Inflammatory macrophage treated with lipopolysaccharide for 4 hours (primary cell): ENCODE measurements at places on chromosomes 1 and 21.

DNA sequence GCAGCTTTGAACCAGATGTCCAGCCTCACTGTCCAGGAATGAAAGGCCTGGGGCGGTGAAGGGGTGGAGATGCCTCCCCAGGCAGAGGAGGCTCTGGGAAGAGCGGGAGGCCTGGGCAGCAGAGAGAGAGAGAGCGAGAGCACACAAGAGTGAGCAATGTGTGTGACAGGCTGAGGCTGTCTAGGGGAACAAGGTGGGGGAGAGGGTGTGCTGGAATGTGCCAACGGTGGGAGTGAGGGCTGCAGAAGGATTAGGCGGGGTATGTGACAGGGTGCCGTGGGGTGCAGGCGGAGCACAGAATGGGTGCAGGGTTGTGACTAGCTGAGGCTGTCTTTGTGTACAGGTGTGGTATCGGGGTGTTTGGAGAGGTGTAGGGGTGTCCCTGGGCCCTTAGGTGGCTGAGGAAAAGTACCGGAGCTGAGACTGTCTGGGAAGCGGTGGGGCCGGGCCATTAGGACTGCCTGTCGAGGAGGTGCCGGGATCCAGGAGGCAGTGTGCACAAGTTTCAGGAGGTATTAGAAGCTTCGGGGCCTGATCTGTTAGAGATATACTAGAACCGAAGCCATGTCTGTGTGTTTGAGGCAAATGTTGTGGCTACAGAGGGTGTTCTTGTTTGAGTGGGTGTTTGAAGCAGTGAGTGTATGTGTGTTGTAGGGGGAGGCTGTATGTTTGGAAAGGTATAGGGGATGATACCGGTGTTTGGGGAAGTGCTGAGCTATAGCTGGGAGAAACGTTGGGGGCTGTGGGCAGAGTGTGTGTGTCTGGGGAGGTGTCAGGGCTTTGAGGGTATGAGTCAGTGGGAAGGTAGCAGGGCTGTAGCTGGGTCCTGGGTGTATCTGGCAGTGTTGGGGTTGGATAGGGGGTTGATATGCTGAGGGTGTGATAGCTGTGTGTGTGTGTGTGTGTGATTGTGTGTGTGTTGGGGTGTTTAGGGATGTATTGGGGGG lies 9.1 kb downstream of the AHDC1 start:
- no peak for DNase-seq

DNA sequence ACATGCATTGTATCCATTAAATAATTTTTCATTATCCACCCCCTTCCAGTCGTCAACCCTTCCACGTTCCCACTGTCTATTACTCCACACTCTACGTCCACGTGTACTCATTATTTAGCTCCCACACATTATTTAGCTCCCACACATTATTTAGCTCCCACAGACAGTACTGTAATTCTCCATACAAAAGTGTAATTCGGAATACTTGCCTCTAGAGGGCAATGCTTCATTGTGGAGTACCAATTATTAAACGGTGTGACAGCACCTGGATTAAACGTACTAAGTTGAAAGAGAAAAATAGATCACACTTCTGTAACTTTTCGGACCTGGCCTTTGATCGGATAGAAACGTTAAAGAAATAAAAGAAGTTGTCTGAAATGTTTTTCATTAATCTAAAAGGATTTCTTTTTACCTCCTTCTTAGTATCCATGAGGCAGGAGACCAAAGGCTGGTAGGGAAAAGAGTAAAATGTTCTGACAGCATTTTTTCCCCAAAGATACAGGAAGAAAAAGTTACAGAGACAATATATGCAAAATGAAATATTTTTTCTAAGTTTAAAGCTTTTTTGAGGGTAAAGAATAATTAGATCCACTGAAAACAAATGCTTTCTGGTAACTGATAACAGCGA lies 99.2 kb downstream of the LHX8 start:
- DNase-seq: peak; percentile 22

GRCh38 chr1:207752456-207752998 lies 673 bp downstream of the CD46 start:
- peak; percentile 13 for DNase-seq

DNA sequence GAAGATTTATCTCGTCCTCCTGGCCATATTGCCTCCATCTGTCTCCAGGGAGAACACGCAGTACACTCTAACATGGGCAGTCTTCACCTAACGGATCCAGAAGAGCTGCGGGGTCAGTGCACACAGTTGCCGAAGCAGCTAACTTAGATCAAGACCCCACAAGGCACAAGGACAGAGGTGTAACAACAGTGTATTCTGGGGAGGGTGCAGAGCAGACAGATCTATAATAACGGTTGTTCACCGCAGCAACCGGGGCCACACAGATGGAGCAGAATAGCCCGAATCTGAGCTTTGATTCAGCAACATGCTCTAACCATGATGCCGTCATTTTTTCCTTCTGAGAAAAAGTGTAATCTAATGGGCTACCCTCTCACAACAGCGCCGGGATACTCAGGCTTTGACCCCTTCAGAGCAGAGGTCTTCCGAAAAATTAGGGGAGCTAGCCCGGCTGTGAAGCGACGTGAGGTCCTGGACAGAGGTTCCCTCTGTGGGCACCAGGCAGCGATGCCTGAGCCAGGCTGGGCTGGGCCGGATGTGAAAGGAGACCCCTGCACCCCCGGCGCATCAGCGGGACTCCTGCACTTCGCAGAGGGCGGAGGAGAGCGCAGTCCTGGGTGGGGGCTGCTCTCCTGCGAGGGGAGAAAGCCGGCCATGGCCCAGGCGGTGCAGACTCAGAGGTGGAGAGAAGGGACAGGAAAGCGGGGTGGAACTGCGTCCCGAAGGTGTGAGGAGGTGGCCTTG lies 57.5 kb downstream of the BCL9 start:
- DNase-seq: no peak

- DNase-seq: peak; percentile 16
These were observed 115.2 kb downstream of the ROR1 start for GRCh38 chr1:63888984-63889383.
